RKO (cell line): ENCODE measurements at places on chromosomes 5 and 9.

- DNase-seq, result peak; percentile 90
Measured at GRCh38 chr9:86282979-86283535, 719 bp upstream of the ISCA1 start.

DNA sequence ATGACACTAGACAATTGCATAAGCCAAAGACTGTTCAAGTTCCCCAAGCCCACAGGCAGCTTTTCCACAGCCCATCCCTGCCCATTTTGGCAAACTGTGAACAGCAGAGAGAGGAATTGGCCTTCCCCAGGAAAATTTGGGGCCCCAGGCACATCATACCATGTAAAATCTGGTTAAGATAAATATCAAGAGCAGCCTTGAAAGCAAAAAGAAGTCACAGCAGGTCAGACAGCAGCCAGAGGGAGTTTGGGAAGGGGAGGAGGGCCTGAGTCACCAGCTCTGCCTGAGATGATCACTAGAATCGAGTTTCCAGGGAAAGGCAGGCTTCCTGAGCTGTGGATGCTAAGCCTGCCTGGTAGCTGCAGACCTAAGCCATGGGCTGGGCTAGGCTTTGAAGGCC is 179.2 kb downstream of the RFK start:
- DNase-seq, result peak; percentile 4

DNA sequence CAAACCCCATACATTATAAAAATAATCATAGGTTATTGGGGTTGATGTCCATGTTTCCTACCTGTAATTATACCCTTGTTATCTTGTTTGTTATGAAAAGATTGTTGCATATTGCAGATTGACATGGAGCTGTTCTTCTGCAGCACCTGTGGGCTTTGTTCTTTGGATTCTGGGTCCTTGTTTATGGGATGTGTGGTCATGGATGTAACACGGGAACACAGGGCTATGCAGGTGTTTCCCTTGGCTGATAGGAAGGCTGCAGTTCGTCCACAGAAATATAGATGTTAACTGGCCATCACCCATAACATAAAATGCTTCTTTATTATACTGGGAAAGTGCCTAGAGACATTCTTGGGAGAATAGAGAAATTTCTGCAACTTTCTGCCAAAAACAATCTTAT is 77.9 kb downstream of the FBXL7 start:
- DNase-seq, result no peak

- DNase-seq, result no peak
Measured at GRCh38 chr9:15115041-15115440, 192.0 kb downstream of the TTC39B start.

DNA sequence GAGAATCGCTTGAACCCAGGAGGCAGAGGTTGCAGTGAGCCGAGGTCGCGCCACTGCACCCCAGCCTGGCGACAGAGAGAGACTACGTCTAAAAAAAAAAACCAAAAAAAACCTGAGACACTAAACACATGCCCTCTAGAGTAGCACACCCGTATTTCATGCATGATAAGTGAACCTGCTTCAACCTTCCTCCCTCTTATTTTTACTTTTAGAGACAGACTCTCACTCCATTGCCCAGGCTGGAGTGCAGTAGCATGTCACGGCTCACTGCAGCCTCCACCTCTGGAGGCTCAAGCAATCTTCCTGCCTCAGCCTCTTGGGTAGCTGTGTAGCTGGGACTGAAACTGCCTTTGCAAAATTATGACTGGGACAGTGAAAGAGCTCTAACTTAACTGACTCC is 17.6 kb upstream of the NANS start:
- DNase-seq, result no peak

DNA sequence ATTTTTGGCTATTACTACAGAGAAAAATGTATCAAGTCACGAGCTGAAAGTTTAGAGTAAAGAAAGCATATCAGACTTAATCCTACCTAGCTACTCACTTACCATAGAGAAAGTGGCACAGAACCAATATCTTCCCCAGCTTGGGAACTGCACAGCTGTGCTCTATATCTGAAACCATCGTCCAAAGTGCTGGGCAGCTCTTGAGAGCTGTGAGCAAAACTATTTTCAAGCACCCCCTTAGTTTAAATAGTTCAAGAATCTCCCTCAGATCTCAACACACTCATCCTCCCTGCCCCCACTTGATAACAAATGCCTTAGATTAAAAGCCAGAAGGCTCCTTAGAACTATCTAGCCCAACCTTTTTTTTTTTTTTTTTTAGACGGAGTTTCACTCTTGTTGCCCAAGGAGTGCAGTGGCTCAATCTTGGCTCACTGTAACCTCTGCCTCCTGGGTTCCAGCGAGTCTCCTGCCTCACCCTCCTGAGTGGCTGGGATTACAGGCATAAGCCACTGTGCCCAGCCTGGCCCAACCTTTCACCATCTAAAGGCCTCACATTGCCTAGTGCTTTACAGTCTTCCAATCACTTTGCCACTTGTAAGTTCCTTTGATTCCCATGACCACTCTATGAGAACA is 94.2 kb upstream of the APC start:
- DNase-seq, result no peak

- no peak for DNase-seq
Measured at GRCh38 chr5:62682059-62682458, 103.4 kb downstream of the LRRC70 start.
